ENCODE measurements at places on chromosomes 3 and 15.

- no peak for DNase-seq
These were observed 11.6 kb upstream of the PLOD2 start for GRCh38 chr3:146172586-146172985.

GRCh38 chr3:106206146-106206545 lies 337.3 kb upstream of the CBLB start:
- DNase-seq = peak; percentile 78

DNA sequence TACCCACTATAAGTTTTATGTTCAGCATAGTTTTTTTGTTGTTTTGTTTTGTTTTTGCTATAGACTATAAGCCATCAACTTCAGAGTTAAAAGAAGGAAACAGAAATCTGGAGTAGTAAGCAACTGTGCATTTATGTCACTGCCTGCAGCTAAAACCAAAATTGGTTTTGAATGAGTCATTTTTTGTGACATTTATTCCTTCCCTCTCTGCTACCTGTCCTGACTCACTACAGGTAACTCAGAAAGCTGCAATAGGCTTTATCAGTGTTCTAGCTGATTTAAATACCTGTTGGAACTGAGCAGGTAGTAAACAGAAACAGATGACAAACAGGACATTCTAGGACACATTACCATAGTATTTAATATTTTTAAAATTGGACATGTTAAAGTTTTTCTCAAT lies 393.3 kb upstream of the WNT5A start:
- no peak for DNase-seq

DNA sequence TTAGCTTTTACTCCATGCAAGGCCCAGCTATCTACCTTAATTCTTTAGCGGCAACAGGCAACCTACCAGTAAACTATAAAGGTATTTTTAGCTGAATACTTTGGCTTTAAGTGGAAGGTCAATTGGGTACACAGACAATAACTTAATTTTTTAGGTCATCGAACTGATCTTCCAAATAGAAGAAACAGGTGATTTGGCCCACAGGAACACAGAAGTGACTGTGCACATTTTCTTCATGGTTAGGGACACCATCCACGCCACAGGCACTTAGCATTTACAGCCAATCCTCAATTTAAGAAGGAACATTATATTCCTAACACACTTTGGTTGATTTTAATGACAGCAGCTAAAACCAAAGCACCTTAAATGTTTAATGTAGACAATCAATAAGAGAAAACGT lies 1.9 kb downstream of the ARPP19 start:
- DNase-seq = no peak

- no peak for DNase-seq
These were observed 136.3 kb downstream of the LRRC28 start for GRCh38 chr15:99387421-99388168.

- no peak for DNase-seq
These were observed 168.7 kb downstream of the POTEB3 start for GRCh38 chr15:21271566-21271965.

DNA sequence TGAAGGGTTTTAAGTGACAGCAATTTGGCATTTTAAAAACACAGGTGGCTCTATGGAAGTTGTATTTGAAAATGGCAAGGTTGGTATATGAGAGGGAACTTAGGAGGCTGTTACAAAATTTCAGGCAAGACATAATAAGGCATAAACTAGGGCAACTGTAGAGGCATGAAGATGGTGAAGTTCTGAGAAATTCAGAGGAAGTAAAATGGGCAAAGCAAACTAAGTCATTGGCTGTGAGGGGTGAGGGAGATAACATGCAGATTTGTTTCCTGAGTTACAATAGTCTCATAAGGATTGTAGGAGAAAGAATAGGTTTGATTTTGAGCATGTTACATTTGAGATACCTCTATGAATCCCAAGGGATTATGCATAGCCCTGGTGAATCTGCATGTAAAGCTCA lies 302.9 kb upstream of the ARHGEF26 start:
- no peak for DNase-seq

GRCh38 chr3:149575213-149575960 lies 82.4 kb downstream of the WWTR1 start:
- peak; percentile 96 for DNase-seq

GRCh38 chr3:87128006-87128405 lies 99.1 kb upstream of the CHMP2B start:
- DNase-seq = no peak

DNA sequence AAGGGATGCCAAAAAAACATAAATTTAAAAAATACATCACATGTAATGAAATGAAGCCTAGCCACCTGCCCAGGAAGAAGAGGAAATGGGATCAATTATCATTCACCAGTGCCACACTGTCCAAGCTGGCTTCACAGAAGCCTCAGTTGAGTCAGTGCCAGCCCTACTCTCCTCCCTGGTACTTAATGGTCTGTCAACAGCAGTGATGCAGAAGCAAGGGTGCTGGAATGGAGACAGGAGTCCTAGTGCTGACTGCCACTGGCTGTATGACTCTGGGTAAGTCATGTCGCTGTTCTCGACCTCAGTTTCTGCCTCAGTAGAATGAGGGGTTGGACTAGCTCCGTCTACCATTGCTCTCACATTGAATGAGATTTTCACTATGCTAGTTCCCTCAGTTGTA lies 78.5 kb upstream of the LARS2 start:
- DNase-seq = no peak

DNA sequence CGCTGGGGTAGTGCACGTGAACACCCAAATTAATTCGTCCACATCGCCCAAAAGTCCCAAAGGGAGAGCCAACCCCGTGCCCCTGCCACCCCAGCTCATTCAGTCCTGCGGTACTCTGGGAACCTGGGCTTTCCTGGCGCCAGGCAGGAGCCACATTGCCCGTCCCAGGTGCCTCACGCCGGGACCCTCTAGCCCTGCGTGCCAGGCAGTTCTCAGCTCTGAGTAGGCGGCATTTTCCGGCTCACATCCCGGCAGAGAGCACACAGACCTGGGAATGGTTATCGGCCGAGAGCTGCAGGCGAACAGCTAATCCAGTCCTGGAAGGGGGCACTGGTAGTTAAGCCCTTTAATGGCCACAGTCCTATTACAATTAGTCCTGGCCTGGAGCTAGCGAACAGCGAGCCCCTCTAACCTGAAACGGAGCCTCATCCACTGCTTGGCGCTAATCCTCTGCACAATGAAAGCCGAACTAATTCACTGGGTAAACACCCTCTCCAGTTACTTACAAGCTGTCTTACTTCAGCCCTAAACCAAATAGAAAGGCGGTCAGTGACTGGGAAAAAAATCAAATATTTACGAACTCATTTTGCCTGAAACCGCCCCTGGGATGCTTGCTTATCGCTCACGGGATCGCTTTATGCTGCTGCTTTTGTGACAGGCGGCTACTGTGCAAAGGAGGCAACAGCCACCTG lies 254.6 kb upstream of the SOX14 start:
- no peak for DNase-seq

GRCh38 chr3:7000501-7000900 lies 139.6 kb downstream of the GRM7 start:
- DNase-seq = no peak

- DNase-seq = no peak
These were observed 864.3 kb downstream of the NSUN3 start for GRCh38 chr3:94927175-94927574.

GRCh38 chr3:140794507-140794906 lies 116.6 kb downstream of the TRIM42 start:
- DNase-seq = no peak

DNA sequence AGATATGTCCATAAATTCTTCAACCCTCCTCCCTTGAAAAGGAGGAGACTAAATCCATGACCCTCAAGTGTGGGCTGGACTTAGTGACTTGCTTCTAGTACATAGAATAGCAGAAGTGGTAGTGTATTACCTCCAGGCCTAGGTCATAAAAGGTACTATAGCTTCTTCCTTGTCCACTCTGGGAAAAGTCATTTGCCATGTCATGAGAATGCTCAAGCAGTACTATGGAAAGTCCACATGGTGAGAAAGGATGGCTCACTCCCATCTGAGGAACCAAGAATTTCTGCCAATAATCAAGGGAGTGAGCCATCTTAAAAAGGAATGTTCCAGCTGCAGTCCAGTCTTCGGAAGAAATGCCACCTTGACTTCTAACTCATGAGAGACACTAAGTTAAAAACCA lies 10.5 kb upstream of the ILDR1 start:
- no peak for DNase-seq

- DNase-seq = no peak
These were observed 9.2 kb downstream of the CCDC14 start for GRCh38 chr3:123951522-123952447.

GRCh38 chr15:82680200-82681102 lies 29.2 kb downstream of the AP3B2 start:
- DNase-seq = no peak

- DNase-seq = peak; percentile 59
These were observed 14.5 kb downstream of the CSRNP1 start for GRCh38 chr3:39138804-39139415.

- DNase-seq = no peak
These were observed 81.7 kb upstream of the UMPS start for GRCh38 chr3:124648551-124648950.

- DNase-seq = no peak
These were observed 157.4 kb downstream of the SSR3 start for GRCh38 chr3:156397534-156397933.

DNA sequence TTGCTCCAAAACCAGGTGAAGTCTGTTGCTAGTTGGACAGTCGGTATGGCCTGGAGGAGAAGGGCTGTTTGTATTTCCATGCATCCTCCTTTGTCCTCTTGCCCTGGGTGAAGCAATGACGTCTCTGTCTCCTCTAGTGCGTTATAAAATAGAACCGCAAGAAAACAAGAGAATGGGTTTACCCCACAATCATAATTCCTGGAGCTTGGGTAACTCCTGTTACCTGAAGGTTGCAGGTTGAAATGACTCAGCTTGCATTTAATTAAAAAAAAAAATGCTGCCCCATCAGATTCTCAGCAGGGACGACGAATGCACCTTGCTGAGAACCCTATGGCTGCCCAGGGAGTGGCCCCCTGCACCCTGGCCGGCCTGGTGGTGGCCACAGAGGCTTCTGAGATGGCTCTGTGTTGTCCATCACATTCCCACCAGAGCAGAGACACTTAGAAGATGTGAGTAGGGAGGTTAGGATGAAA lies 228.2 kb upstream of the BHLHE40 start:
- no peak for DNase-seq

DNA sequence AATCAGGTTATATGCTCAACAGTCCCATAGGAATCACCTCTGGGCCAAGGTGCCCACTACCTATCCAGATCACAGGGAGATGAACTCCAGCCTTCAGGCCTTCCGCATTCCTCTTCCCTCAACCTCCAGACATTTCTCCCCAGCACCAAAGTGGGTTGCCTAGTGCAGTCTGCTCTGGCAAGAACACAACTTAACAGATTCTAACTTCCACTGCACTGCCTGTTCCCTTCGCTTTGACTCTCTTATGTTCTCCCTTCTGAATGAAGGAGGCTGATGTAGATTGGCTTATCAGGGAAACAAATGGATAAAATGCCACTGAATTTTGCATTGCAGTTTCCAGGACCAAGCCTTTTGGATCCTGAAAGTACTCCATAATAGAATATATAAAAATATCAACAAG lies 106.3 kb downstream of the SRGAP3 start:
- DNase-seq = no peak

DNA sequence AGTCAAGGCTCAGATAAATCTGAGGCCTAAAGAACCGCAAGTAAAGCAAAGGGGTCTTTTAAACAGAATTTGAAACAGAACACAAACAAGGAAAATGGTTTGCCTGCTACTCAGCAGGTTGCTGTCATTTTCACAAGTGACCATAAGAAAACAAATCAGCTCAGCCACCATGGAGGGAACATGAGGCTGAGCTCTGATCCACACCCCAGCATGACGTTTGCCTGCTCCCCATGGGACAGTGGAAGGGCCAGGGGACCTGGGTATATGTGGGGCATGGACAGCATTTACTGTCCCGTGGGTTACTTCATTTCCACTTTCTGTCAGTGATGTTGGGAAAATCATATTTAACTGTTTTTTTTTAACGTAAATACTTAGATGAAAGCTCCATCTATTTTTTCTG lies 371.2 kb downstream of the LRTM1 start:
- DNase-seq = no peak

DNA sequence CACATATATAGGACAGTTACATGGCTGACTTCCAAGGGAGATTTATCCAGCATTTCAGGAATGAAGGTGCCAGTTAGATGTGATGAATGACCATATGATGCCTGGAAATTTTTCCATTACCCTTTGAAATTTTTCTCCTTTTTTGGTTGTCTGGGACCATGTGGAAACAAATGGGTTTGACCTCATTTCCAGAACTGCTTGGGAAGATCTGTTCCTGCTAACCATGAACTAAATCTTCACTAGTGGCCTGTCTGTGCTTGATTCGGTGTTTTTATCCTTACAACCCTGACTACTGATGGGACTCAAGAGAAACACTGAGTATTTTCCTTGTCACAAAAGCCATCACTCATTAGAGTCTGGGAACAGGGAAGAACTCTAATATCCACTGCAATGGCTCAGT lies 409.4 kb downstream of the PDCD6IP start:
- peak; percentile 84 for DNase-seq

GRCh38 chr3:58408906-58409305 lies 24.7 kb downstream of the PDHB start:
- no peak for DNase-seq

GRCh38 chr3:36965440-36965839 lies 20.6 kb upstream of the TRANK1 start:
- no peak for DNase-seq

DNA sequence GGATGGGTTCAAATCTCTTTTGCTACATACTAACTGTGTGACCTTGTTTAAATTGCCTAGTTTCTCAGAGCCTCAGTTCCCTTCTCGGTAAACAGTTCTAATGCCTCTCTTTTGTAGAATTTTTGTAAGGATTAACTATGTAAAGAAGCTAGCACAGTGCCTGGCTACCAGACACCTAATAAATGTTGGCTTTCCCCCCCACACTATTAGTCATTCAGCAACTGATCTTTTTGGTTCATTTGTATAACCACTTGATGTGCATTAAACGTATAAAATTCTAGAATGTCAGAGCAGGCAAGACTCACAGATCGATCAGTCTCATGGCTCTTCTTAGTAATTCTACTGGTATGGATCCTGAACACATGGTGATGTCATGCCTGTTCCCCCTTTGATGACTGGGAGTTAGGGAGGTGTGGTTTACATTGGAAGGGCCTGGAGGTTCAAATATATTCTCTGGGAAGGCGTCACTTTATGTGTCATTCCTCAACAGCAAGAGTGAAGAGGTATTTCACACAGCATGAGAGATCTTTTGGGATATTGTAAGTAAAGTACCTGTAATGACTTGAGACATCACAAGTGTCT lies 6.5 kb downstream of the TAGLN3 start:
- peak; percentile 58 for DNase-seq

DNA sequence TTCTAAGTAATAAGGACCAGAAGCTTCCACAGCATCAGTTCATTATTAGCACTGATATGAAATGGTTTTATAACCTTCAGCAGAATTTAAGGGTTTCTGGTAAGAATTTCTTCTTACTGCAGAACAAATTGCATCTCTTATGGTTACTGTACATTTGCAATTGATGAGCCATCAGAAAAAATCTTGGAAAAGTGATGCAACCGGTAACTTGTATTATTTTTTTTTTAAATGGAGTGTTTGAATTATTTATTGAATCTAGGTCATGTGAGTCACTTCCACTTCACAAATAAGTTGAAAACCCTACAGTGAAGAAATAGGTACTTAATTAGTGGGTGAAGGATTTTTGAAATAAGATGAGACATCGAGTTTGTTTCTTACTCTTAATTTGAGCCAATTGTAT lies 786.0 kb downstream of the TUSC7 start:
- peak; percentile 53 for DNase-seq

All from fibroblast of upper back skin (primary cell).